ENCODE measurements at places on chromosomes 12 and 14. TPM values are rescaled to one million over a fixed set of nuclear protein-coding genes. Genes with fewer than 3 reads are reported as not detected.

DNA sequence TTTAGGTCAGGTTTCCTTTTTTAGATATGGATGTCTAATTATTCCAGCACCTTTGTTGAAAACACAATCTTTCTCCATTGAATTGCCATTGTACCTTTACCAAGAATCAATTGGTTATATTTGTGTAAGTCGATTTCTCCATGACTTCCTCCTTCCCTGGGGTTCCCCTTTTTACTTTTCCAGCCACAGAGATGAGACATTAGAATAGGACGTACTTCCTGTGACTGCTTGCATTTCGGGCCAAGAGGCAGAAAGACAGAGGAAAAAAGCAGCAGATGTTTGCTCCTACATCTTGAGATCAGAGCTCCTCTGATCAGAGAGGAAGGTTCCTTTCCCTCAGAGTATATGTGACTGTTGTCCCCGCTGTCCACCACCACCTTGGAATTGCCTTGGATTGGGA, 453.7 kb upstream of the RGS6 start:
- no peak for DNase-seq

- no peak for DNase-seq
These were observed 187.4 kb downstream of the PHLDA1 start for GRCh38 chr12:75844049-75844770.

- no peak for DNase-seq
These were observed 41.3 kb upstream of the DUSP6 start for GRCh38 chr12:89393551-89394121.

DNA sequence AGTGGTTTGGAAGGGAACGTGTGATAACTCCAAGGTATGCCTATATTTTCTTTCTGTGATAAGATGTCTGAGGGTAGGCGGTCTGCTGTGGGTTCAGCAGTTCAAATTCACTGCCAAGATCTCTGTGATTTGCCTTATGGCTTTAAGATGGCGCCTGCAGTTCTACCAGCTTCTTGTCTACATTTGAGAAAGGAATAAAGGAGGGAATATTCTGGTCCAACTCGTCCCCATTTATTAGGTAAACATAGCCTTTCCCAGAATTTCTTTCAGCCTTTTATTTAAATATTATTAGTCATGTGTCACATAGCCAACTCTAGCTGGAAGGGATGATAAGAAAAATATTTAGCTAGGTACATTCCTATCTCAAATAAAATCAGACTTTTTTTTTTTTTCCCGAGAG, 48.8 kb downstream of the KCNJ8 start:
- DNase-seq: no peak

DNA sequence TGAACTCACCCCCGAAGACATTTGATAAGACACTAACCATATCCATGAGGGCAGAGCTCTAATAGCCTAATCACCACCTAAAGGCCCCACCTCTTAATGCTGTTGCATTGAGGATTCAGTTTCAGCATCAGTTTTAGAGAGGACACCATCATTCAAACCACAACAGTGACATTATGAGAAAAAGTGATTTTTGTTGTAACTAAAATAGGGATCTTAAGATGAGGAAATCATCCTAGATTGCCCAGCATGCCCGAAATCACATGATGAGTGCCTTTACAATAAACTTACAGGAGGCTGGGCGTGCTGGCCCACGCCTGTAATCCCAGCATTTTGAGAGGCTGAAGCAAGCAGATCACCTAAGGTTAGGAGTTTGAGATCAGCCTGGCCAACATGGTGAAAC, 9.7 kb upstream of the GLT1D1 start:
- no peak for DNase-seq

DNA sequence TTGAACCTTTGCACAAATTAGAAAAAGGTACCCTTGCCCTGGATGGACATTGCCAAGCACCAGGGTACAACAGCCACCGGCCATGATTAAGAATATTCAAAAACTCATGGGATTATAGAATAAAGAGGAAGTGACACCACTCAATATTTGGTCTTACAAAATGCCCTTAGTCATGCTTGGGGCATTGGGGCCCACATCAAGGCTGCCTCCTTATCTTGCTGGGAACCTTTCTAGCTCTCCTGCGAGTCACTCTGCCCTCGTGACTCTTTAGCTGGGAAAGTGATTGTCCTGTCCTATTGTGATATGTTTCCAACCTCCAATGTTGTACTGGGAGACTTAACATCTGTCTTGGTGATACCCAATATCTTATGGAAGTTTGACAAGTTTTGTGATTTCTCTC, 57.8 kb downstream of the GTF2A1 start:
- DNase-seq: peak; percentile 31

DNA sequence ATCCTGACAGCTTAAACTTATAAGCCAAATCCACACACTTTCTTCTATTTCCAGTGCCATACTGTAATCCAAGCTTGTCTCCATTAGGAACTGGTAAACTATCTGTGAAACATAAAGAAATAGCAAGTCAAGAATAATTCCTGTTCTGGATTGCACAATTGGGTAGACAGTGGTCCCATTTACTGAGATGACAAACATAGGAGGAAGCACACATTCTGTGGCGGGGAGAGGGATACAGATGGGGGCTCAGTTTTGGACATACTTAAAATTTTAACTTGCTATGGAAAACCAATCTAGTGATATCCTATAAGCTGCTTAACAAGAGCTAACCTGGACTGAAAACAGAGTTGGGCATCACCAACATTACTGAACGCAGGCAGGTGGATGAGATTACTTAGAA, 16.3 kb downstream of the MAP4K5 start:
- no peak for DNase-seq

DNA sequence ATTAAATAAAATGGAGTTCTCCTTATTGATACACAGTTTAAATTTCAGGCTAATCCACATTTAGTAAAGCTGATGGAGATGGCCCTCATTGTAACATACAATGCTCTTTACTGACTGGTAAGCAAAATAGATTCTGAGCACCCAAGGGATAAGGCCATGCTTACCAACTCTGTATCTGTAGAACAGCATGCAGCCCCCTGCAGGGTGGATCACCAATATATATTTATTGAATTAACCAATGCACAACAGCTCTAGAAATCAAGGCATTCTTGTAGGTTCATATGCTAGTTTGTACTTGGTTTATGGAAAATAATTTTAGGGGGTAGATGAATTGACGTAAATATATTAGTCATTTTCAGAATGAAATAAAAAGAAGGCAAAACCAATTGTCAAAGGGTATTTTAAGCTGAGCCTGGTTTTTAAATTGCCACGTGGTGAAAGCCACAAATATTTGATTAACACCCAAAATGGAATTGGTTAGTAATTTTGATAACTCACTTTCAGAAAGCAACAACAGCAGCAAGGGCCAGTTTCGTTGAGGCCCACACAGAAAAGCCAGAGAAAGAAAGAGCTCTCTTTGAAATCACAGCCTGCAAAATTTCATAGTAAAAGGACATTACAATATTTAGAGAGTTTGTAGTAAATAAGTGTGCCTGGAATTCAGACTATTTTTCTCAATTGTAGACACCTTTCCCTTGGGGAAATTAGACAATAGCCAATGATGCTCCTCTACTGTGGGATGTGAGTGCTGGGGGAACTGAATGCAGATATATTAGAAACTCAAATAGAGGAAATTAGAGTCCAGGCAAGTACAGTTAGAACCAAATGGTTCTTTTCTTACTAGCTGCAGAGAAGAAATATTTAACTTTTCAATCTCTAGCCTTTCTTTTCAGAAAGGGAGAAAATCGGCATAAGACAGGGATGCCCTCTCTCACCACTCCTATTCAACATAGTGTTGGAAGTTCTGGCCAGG, 216.2 kb upstream of the ABCD2 start:
- no peak for DNase-seq

DNA sequence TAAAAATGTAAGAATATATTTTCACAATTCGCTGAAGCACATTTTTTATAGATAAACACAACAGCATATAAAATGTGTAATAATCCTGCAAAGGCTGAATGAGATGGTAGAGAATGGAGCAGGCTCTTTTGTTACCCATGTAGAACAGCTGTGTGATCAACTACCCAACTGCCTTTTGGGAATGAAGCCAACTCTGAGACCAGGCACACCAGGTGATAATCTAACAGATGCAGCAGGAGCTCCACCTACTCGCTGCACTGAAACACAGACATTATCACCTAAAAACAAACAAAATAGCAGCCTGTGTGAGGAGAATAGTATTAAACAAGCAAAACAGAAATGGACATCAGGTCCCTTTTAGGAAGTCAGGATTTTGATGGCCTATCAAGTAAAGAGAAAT, 183.3 kb downstream of the CCDC59 start:
- DNase-seq: peak; percentile 21

- DNase-seq: peak; percentile 20
These were observed 161.2 kb downstream of the DAD1 start for GRCh38 chr14:22427771-22428231.

DNA sequence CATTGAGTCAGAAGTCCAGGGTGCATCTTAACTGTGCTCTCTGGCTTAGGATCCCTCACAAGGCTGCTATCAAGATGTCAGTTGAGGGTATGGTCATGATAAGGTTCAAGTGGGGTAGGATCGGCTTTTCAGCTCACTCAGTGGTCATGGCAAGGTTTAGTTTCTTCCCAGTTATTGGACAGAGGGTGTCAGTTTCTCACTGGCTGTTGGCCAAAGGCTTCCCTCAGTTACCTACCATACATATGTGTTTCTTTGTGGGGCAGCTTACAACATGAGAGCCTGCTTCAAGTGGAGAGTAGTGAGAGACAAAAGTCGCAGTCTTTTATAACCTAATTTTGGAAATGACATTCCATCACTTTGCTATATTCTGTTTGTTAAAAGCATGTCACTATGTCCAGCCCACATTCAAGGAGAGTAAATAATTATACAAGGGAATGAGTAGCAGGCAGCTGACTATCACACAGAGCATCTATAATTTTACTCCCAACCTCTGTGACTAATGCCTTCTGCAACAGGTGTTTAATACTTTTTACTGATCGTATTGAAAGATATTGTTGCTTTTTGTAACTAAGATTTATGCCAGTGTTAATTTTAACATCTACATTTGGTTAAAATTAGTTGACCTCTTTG, 572.8 kb upstream of the FBXO33 start:
- no peak for DNase-seq

- no peak for DNase-seq
These were observed 45.4 kb downstream of the EMP1 start for GRCh38 chr12:13241833-13242488.

GRCh38 chr12:118271770-118272417, 100.8 kb downstream of the TAOK3 start:
- no peak for DNase-seq

- no peak for DNase-seq
These were observed 353.4 kb downstream of the ADAMTS20 start for GRCh38 chr12:43198608-43199007.

GRCh38 chr14:63555572-63555971, 12.4 kb upstream of the PPP2R5E start:
- DNase-seq: no peak

DNA sequence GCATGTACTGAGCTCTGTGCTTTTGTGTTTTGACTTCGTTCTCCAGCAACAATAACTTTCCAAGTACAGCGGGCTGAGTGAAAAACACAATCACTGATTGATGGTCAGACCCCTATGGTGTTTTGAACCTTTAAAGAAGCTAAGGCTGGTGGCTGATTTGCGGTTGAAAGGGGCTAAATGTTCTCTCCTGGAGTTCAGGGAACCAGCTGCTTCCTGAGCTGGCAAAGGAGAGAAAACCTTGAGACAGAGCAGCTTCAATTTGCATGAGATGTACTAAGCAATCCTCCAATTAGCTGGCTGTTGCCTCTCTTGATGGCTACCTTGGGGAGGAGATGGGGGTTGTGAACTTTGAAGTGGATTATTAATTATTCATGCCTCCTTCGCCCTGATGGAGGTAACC, 546.7 kb upstream of the SEL1L start:
- no peak for DNase-seq

DNA sequence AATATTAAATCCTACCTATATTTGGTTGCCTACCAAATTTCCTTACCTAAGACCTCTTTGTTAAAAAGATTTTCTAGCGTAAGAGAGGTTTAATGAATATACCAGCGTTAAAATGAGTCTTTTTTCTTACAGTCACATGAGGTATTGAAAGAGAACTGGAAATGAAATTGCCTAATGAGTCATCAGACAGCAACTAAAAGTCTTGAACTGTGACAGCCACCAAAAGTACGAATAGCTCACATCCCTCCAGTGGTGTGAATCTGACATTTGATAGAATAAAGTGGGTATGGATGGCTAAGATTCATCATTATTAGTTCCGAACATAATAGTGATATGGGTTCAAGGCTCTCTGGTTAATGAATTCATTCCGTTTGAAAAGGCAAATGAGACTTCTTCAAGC, 1297.3 kb downstream of the AACS start:
- no peak for DNase-seq

GRCh38 chr14:23439107-23439835, 3.8 kb upstream of the MYH7 start:
- no peak for DNase-seq

GRCh38 chr14:43795600-43796228, 711.4 kb downstream of the FSCB start:
- DNase-seq: no peak

GRCh38 chr14:105083926-105084685, 18.9 kb upstream of the GPR132 start:
- DNase-seq: no peak

- no peak for DNase-seq
These were observed 171.4 kb downstream of the PHETA1 start for GRCh38 chr12:111197376-111197944.

DNA sequence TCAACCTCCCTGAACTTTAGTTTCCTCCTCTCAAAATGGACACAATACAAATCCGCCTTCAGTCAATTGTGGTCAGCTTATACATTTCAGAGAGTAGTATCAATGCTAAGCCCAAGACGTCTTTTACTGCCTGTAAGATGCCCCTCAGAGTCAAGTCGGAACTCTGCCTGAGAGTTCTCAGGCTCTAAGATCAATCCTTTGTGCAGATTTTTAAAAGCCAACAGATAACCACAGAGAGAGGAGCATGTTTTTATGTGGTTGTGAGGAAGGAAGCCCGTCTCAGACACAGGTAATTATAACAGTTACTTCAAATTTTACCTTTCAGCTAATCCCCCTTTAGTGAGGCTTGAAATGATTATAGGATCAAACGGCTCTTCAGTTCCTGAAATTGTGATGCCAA, 91.6 kb downstream of the HELB start:
- no peak for DNase-seq

DNA sequence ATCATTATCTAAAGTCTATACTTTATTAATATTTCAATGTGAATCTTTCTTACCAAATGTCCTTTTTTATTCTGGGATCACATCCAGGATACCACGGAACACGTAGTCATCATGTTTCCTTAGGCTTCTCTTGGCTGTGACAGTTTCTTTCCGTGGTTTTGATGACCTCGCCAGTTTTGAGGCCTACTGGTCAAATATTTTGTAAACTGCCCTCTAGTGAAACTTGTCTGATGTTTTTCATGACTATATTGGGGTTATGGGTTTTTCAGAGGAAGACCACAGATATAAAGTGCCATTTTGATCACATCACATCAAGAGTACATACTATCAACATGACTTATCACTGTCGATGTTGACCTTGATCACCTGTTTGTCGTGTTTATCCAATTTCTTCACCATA, 14.1 kb upstream of the SERPINA6 start:
- no peak for DNase-seq

Gene ZC2HC1C
- 7.8 TPM for total RNA-seq

Gene HOXC12
- total RNA-seq: not detected

Gene PRPH
- total RNA-seq: not detected

Gene CCDC197
- not detected for total RNA-seq

Gene OR4K2
- total RNA-seq: not detected

Gene ZFYVE21
- total RNA-seq: 32.9 TPM

Gene FLVCR2
- 1.3 TPM for total RNA-seq

Gene KDM5A
- 24.4 TPM for total RNA-seq
